ENCODE measurements at places on chromosomes 13 and 19. TPM values are rescaled to one million over a fixed set of nuclear protein-coding genes. Genes with fewer than 3 reads are reported as not detected.

GRCh38 chr13:113763961-113764792 lies 5.2 kb downstream of the TMEM255B start:
- no peak for DNase-seq

DNA sequence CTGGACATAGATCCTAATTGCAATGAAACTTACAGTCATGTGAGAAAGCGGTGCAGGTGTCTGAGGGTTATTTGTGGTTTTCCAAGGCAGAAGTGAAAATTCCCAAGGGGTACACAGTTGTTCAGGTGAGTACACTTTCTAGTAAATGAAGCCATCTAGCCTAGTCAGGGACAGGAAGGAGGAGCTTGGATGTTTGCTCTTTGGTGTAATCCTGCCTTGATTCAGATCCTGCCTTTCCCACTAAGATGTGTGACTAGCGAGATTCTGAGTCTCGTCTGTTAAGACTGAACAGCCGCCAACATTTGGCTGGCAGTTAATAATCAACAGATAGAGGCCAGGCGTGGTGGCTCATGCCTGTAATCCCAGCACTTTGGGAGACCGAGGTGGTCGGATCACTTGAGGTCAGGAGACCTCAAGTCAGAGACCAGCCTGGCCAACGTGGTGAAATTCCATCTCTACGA lies 2.5 kb downstream of the RPS9 start:
- no peak for DNase-seq

- DNase-seq = no peak
Observed at GRCh38 chr13:53174545-53174944, 145.9 kb downstream of the OLFM4 start.

GRCh38 chr19:42252365-42253244 lies 2.3 kb downstream of the ERF start:
- DNase-seq = no peak

The TEX29 gene
- 0.54 TPM for polyA plus RNA-seq

The CD209 gene
- polyA plus RNA-seq = not detected

The ADGRE3 gene
- not detected for polyA plus RNA-seq

The PLIN4 gene
- polyA plus RNA-seq = 0.01 TPM

The PRR12 gene
- polyA plus RNA-seq = 0.42 TPM
